ENCODE measurements at places on chromosomes 16 and 17. TPM values are rescaled to one million over a fixed set of nuclear protein-coding genes. Genes with fewer than 3 reads are reported as not detected.

DNA sequence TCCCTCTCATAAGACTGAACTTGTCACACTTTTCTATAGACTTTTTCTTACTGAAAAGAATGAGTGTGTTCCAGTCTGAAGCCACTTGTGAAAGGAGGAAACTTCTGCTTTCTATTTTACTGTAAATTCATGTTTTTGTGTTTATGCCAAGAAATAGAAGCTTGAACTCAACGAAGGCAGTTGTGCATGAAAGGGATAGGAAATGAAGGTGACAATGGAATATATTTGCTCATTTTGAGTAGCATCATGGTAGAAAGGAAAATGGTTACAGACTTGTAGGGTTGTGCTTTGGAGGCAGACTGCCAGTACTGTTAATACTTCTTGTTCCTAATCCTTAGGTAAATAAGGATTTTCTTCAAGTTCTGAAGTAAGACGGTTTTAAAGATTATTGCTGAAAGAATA lies 8.1 kb downstream of the CLTC start:
- no peak overlapping the region for H3K27ac ChIP-seq
- H3K4me1 ChIP-seq, result peaks cover 23% of the 10 kb centered on the region
- no peaks in the 10 kb centered on the region for H3K36me3 ChIP-seq
- H3K27me3 ChIP-seq, result no peaks in the 10 kb centered on the region
- DNase-seq, result no peak
- no peak overlapping the region for H3K4me3 ChIP-seq

GRCh38 chr16:58422809-58423208 lies 30.5 kb downstream of the GINS3 start:
- no peaks in the 10 kb centered on the region for H3K27me3 ChIP-seq
- no peak for DNase-seq
- H3K36me3 ChIP-seq, result no peaks in the 10 kb centered on the region
- H3K27ac ChIP-seq, result no peak overlapping the region

DNA sequence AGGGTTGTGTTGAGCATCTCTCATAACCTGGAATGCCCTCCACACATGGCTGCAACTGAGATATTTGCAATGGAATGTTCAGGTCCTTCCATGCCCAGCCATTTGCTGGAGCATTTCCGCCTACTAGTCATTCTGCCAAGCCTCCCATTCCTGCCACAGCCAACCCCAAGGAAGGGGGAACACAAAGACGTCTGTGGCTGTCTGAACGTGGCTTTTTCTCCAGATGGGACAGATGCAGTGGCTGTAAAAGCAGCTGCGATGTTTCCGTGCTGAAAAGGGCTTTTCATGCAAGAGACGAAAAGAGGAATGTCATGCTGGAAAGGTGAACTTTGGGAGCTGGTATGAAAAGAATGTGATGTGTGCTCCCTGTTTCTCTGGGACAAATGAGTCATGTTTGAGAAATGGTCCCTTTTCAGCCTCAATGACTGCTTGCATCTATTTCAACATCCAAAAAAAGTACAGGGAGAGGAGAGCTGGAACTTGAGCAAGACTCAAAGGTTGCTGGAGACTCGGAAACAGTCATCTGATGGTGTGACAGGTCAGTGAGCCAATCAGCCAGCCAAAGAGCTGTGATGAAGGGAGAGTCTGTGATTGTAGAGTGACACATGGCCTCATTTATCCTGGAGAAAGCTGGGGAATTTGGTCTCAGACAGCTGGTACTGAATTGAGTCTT lies 208.9 kb downstream of the SHISA9 start:
- no peak overlapping the region for H3K4me3 ChIP-seq
- no peaks in the 10 kb centered on the region for H3K4me1 ChIP-seq
- H3K36me3 ChIP-seq, result no peaks in the 10 kb centered on the region
- no peaks in the 10 kb centered on the region for H3K27me3 ChIP-seq
- no peak overlapping the region for H3K27ac ChIP-seq

Gene KRT39
- not detected for total RNA-seq

Gene MYH8
- not detected for total RNA-seq

Gene NHLRC4
- total RNA-seq, result 0.33 TPM

- H3K36me3 ChIP-seq, result peaks cover 12% of the 10 kb centered on the region
- H3K27ac ChIP-seq, result peak overlapping the region; percentile 83
- no peak for DNase-seq
- no peaks in the 10 kb centered on the region for H3K27me3 ChIP-seq
Measured at GRCh38 chr17:58353389-58353825, 1.4 kb upstream of the SUPT4H1 start.

DNA sequence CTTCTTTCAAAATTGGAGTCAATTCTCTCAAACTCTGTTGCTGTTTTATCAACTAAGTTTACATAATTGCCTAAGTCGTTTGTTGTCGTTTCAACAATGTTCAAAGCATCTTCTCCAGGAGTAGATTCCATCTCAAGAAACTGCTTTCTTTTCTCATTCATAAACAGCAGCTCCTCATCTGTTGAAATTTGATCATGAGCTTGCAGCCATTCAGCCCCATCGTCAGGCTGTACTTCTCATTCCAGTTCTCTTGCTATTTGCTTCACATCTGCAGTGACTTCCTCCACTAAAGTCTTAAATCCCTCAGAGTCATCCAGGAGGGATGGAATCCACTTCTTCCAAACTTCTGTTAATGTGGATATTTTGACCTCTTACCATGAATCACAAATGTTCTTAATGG lies 230.6 kb downstream of the IRF8 start:
- no peaks in the 10 kb centered on the region for H3K27me3 ChIP-seq
- H3K4me3 ChIP-seq, result no peak overlapping the region
- no peaks in the 10 kb centered on the region for H3K36me3 ChIP-seq
- no peak for DNase-seq

Gene SEPTIN12
- not detected for total RNA-seq

DNA sequence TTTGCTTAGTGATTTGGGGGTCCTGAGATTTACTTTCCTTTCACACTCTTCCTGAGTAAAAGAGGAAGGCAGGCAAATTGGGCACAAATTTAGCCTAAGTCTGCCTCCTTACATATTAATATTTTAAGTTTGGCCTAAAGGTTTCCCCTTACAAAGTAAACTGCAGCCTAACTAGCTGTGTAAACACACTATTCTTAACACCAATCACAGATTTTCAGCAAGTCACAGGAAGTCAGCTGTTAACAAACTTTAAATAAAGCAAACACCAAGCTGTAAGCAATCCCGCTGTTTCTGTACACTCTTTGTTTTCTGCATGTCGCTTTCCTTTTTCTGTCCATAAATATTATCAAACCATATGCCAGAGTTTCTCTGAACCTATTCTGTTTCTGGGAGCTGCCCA lies 45.1 kb upstream of the ABCC11 start:
- H3K27ac ChIP-seq, result no peak overlapping the region
- H3K27me3 ChIP-seq, result no peaks in the 10 kb centered on the region
- H3K4me3 ChIP-seq, result no peak overlapping the region
- no peaks in the 10 kb centered on the region for H3K4me1 ChIP-seq
- H3K36me3 ChIP-seq, result peaks cover 53% of the 10 kb centered on the region

GRCh38 chr16:28200661-28201060 lies 11.1 kb downstream of the XPO6 start:
- no peaks in the 10 kb centered on the region for H3K27me3 ChIP-seq
- no peaks in the 10 kb centered on the region for H3K4me1 ChIP-seq
- peaks cover 6% of the 10 kb centered on the region for H3K36me3 ChIP-seq
- H3K4me3 ChIP-seq, result no peak overlapping the region
- H3K27ac ChIP-seq, result no peak overlapping the region

- H3K4me1 ChIP-seq, result no peaks in the 10 kb centered on the region
- H3K27me3 ChIP-seq, result no peaks in the 10 kb centered on the region
- H3K27ac ChIP-seq, result no peak overlapping the region
- H3K36me3 ChIP-seq, result no peaks in the 10 kb centered on the region
- no peak overlapping the region for H3K4me3 ChIP-seq
Measured at GRCh38 chr17:39246274-39246673, 20.5 kb upstream of the STAC2 start.

- H3K27ac ChIP-seq, result no peak overlapping the region
- no peaks in the 10 kb centered on the region for H3K27me3 ChIP-seq
- no peaks in the 10 kb centered on the region for H3K36me3 ChIP-seq
Measured at GRCh38 chr17:67672592-67673335, 45.0 kb upstream of the NOL11 start.

DNA sequence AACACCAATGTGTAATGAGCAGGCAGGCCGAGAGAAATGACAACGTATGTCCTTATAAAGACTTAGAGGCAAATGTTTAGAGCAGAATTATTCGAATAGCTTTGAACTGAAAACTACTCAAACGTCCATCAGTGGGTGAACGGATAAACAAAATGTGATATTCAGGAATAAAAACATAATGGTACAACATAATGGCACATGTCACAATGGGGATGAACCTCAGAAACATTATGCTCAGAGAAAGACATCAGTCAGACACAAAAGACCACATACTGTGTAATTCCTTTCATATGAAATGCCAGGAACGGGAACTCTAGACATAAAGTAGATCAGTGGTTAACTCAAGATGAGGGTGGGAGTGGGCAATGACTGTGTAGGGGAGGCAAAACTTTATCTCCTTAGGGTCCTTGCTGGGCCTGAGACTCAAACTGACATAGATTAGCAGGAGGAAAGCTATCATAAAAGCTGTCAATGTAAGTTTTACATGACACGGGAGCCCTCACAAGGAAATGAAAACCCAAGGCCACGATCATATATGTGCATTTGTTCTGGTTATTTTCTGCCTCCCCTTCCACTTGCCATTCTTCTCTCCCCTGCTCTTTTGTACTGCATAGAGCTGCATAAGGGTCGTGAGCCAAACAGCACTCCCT lies 14.8 kb upstream of the ARL4D start:
- H3K27ac ChIP-seq, result peak overlapping the region; percentile 92
- DNase-seq, result no peak
- no peaks in the 10 kb centered on the region for H3K27me3 ChIP-seq
- no peaks in the 10 kb centered on the region for H3K36me3 ChIP-seq

Gene SLC35G6
- not detected for total RNA-seq
